ENCODE measurements at places on chromosomes 2 and 18. TPM values are rescaled to one million over a fixed set of nuclear protein-coding genes. Genes with fewer than 3 reads are reported as not detected.

CDH2 gene
- 45.0 TPM for total RNA-seq

GRCh38 chr2:70188460-70188859, 2.4 kb downstream of the C2orf42 start:
- DNase-seq = no peak

DNA sequence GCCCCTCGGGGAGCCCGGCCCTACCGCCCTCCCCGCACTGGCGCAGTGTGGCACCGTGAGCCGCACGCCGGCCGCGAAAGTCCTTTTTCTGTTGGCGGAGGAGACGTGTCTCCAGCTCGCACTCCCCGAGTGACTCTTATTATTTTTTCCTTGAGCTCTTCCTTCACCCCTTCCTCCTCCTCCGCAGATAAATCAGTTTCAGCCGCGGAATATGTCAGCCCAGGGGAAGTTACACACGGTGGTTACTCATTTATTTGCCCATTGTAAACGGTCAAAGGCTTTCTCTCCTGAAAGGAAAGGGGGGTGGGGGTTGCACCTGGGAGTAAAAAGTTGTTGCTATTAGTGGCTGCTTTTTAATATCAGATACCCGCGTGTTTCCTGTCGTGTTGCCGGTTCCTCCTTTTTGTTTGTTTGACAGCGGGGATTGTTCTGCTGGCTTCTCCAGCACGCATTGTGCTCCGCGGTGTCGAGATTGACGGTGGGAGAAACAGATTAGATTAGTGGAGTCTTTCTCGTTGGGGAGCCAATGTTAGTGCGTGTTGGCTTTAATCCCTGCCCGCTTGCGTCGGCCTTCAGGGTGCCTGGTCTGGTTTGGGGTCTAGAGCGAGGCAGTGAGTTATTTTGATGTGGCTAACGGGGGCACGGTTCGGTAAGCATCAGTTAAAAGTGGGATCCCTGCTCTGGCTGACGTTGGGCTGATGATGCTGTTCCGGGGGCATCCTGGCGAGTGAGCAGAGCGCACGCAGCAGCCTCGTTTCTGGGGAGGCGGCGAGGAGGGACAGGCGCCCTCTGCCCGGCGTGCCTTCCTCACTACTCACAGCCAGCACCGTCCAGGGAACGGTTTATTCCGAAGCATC, 1.6 kb downstream of the CRIM1 start:
- DNase-seq = no peak

EVX2 gene
- 0.09 TPM for total RNA-seq
